ENCODE measurements at places on chromosomes 6 and 20.

- no peak for DNase-seq
Measured at GRCh38 chr20:58313396-58313795, 3.9 kb downstream of the RAB22A start.

GRCh38 chr6:15269011-15269410 is 23.1 kb downstream of the JARID2 start:
- DNase-seq, result no peak

DNA sequence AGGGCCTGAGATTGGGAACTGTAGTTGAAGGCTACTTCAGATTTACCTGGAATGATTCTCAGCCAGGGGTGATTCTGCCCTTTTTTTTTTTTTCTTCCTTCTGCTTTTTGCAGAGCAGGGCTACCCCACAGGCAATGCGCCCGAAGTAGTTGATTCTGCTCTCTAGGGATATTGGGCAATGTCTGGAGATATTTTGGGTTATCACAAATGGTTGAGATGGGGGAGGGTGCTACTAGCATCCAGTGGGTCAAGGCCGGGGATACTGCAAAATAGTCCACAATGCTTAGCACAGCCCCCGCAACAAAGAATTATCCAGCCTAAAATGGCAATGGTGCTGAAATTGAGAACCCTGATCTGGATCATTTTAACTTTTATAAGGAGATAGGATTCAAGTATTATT is 71.2 kb upstream of the ZMYND8 start:
- DNase-seq, result no peak

- DNase-seq, result no peak
Measured at GRCh38 chr20:25498280-25498606, 87.1 kb downstream of the NINL start.

DNA sequence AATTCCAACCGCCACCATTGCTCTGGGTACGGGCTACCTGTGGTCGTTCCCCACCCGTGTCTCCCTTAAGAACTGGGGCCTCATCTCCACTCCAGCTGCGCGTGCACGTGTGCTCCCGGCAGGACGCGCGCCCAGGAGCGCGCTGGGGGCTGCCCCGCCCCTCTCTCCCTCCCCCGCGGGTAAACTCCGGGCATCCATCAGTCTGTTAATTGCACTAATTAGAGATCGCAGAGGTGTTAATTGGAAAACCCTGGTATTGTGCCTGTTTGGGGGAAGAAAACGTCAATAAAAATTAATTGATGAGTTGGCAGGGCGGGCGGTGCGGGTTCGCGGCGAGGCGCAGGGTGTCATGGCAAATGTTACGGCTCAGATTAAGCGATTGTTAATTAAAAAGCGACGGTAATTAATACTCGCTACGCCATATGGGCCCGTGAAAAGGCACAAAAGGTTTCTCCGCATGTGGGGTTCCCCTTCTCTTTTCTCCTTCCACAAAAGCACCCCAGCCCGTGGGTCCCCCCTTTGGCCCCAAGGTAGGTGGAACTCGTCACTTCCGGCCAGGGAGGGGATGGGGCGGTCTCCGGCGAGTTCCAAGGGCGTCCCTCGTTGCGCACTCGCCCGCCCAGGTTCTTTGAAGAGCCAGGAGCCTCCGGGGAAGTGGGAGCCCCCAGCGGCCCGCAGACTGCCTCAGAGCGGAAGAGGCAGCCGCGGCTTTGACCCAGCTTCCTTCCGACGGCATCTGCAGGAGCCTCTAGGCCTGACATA is 14.4 kb downstream of the FOXP4 start:
- DNase-seq, result no peak

GRCh38 chr6:122072014-122072647 is 327.3 kb upstream of the HSF2 start:
- no peak for DNase-seq

All from NCI-H1048 (cell line).